HCT116 (cell line): ENCODE measurements at places on chromosomes 6 and 20.

DNA sequence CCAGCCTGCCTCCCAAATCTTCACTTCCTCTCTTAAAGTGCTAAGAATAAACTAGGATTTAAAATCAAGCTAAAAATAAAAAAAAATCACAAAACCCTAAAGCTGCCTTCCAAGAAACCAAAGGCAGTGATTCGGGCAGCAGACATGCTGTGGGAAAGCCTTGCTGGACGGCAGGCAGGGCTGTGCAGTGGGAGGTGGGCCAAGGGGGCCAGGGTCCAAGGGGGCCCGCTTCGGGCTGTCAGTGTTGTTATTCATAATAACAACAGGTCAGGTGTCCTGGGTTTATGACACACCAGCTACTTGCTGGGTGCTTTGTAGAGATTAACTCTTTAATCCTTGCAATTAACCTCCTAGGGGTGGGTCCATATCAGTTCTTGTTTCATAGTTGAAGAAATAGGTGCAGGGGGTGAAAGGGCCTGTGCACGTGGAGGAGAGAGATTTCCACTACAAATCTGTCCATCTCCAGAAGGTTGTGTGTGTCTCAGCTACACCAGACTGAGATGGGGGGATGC is 40.4 kb downstream of the CD40 start:
- no peak for DNase-seq

GRCh38 chr6:161274898-161275297 is 1.0 kb upstream of the AGPAT4 start:
- no peak for DNase-seq

- DNase-seq = no peak
Measured at GRCh38 chr6:135996668-135997067, 145.2 kb downstream of the PDE7B start.

- DNase-seq = no peak
Measured at GRCh38 chr6:64815718-64816117, 891.3 kb downstream of the EYS start.

DNA sequence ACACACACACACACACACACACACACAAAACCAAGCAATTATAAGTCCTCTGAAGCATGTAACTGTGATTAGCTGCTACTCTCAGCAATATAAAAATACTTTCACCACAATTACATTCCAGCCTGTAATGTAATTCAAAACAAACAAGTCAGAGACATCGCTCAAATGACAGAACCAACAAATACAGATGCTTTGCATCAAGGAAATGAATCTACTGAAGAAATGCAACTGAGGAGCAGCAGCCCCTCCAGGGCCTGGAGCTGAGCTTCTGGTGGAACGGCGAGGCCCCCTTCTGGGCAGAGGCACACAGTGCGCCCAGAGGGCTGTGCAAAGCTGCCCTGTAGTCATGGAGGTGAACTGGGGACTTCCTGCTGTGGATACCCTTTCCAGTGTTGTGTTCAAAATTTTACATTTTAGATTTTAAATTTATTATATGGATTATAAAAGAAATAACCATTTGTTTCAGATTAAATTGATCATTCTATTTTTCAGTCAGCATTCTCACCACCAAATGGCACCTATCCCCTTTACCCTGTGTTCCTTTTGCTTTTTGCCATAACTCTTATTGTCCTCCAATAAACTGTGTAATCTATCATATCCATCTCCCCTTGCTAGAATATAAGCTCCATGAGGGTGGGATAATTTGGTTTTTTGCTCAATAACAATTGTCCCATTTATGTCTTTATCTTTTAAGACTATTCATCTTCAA is 23.2 kb downstream of the ADAT2 start:
- DNase-seq = no peak

DNA sequence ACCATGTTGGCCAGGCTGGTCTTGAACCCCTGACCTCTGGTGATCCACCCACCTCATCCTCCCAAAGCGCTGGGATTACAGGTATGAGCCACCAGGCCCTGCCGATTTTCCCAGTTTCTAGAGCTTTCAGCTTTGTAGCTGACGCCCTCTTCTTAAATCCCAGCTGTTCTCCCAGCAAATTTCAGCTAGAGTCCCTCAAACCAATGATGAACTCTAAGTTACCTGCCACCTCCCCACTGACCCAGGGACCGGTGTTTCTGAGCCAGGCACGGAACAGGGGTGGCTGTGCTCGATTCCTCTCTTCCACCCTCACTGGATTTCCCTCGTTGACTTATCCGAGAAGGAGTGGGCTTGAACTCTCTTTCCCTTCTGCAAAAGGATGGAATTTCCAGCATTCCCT is 39.1 kb downstream of the SUN5 start:
- no peak for DNase-seq

DNA sequence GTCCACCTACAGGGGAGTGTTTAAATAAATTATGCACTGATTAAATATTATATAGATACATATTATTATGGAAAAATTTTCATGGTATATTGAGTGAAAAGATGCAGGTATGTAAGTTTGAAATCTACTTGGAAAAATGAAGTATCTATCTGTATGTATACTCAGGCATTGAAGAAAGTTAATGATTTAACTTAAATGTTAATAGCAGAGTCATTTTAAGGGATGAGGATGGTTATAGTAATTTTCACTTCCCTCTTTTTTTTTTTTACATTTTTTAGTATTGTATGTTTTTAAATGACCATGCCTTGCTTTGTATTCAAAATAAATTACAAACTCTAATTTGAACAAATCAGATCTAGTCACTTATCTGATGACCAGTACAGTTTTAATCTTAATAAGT is 43.2 kb upstream of the NOTCH4 start:
- no peak for DNase-seq

DNA sequence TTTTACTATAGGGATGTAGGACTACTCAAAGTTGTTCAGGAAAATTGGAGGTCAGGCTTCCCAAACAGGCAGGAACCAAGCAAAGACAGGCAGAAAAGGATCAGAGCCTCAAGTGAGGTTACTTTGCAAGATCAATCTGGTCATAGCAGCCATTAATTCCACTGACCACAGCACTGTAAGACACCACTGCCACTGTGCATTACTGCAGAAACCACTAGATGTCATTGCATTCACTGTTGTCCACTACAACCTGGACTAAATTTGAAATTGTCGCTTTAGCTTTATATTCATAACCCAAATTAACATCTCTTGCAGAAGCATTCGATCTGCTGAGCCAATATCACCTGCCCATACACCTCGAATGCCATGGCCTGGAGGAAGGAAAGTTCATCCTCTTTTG is 126.9 kb upstream of the UFL1 start:
- peak; percentile 23 for DNase-seq

- DNase-seq = no peak
Measured at GRCh38 chr6:137229075-137229759, 10.0 kb upstream of the IFNGR1 start.

GRCh38 chr6:131600716-131601115 is 27.3 kb downstream of the MED23 start:
- DNase-seq = no peak

- DNase-seq = no peak
Measured at GRCh38 chr6:16461491-16461890, 223.1 kb downstream of the GMPR start.

DNA sequence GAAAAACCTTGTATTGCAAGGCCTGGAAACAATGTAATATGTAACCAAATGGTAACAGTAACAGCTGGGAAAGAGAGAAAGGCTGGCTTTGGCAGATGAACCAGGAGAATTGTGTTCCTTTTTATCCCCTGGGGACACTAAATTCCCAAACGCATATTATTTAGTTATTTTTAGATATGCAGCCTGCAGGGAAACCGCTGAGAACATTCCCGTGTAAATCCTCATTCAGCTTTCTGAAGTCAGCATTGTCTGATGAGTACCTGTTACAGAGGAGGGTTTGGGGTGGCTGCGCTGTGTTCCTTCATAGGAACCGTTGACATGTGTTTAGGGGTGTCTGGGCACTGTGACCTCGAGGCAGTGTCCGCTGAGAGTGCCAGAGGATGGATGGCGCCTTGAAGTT is 101.3 kb downstream of the SMOC2 start:
- no peak for DNase-seq

- DNase-seq = no peak
Measured at GRCh38 chr6:11185204-11185842, 47.1 kb downstream of the NEDD9 start.

- no peak for DNase-seq
Measured at GRCh38 chr6:142700032-142700431, 244.9 kb downstream of the HIVEP2 start.

DNA sequence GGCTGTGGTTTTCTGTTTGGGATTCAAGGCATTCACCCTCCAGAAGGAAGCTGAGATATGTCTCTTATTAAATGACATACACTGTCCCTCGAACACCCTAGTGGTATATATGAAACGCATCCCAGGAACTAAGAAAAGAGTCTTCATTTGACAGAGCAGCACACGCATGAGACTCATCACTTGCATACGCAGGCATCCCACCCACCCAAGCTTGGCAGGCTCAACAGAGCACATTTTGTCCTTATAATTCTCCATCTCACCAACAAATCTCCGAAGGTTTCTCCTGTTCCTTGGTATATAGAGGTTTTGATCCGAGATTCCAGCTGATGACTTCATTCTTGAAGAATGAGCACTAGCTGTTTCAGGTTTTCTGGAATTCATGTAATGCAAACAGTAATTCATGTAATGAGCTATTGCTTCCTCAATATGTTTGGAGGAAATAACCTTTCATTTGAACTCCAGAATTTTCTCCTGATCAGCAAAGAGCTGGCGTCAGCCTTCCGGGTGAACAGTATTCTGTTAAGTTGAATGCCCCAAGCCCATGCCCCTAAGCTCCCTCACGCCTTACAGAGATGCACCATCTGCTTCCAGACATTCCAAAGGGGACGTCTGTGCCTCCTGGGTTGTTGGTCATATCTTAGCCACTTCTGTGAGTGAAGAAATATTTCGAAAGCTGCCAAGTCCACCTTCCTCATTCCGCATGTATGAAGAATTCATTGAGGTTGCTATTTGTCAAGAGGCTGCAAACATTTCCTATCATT is 66.0 kb upstream of the CDH4 start:
- DNase-seq = no peak

DNA sequence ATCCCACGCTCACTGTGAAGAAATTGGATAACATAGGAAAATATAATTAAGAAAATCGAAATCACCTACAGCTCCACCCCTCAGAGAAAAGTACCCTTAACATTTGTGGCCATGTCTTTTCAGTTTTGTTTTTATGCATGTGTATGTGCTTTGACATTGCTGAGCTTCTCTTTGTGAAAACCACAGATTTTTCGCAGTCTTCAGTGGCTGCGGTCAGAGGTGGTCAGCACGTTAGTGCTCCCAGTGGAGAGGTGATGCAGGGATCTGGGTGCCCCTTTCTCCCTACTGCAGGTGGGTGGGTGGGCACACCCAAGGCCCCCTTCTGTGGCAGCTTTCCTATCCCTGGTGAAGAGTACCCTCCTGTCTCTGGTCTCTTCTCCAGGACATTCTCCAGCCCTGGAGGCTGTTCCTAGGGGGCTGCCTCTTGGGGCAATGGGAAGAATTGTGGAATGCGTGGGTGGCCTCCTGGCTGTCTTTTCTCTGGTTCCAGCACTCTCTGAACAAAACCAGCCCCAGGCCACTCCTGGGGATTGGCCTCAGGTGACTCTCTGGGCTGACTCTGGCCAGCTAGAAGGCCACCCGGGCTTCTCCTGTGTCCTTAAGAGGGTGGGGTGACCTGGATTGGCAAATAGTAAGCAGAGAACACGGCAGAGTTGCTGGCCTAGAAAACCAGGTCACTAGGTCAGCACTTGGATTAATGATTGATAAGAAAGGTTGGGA is 49.8 kb upstream of the FANCE start:
- DNase-seq = no peak

GRCh38 chr20:18307301-18307700 is 19.0 kb downstream of the ZNF133 start:
- no peak for DNase-seq

DNA sequence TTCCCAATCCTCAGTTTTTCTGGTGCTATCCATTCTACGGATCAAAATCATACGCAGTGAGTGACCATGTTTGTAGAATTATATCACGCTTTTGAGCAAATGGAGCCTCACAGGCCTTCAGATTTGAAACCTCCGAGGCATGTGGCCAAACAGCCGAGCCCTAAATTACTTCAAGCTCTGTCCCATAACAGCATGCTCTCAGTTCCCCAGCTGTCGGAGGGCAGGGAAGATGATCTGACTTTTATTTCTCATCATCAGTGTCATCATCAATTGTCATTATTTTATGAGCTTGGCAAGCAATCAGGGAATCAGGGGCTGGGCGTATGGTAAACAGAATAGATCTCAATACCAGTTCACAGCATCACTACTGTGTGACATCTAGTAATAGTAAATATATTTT is 73.2 kb downstream of the PSMG4 start:
- no peak for DNase-seq

- DNase-seq = no peak
Measured at GRCh38 chr6:110573136-110573535, 96.7 kb upstream of the SLC22A16 start.

- no peak for DNase-seq
Measured at GRCh38 chr6:108164815-108165706, 761 bp upstream of the NR2E1 start.

DNA sequence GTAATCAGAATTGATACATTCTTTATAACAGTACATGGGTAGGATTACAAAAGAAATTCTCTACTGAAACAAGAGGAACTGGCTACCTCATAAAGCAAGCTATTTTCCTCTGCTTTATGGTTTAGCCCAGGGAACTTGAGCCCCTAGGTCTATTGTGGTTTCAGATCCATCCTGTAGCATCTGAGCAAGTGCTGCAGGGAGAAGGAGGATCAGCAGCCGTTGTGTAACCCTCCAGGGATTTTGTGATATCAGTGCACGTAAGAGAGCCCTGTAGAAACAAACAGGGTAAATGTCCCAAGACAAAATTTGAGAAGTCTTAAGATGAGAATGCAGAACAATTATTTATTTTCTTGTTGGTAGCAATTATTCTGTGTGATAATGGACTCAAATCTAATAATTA is 165.2 kb upstream of the DEFB112 start:
- DNase-seq = no peak

- peak; percentile 42 for DNase-seq
Measured at GRCh38 chr6:31769684-31770371, 7.3 kb downstream of the VWA7 start.

GRCh38 chr6:168152306-168152963 is 73.4 kb upstream of the FRMD1 start:
- DNase-seq = no peak

GRCh38 chr20:12055161-12055560 is 137.5 kb downstream of the BTBD3 start:
- DNase-seq = no peak

GRCh38 chr6:56335726-56336125 is 88.3 kb upstream of the COL21A1 start:
- peak; percentile 59 for DNase-seq

DNA sequence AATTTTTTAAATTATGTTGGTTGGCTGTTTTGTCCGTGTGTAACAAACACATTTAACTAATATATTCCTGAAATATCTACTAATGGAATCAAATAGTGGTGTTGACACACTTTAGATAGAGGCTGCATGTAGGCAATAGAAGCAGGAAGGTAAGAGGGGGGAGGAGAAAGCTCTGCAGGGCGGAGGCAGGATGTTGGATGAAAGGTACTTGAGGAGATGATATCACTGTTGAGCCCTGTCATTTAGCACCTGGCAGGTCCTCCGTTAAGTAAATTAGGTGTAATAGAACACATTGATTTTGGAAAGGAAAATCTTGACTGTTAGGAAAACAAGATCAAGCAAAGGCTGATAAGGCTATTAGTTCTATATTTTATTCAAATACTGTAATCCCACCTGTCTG is 618.7 kb downstream of the PKHD1 start:
- no peak for DNase-seq

GRCh38 chr20:47535088-47535487 is 33.4 kb downstream of the NCOA3 start:
- no peak for DNase-seq

- no peak for DNase-seq
Measured at GRCh38 chr20:43170771-43171170, 18.9 kb downstream of the PTPRT start.
